Spinal cord (tissue), 10 donors: ENCODE measurements at places on chromosomes 7 and 10.

DNA sequence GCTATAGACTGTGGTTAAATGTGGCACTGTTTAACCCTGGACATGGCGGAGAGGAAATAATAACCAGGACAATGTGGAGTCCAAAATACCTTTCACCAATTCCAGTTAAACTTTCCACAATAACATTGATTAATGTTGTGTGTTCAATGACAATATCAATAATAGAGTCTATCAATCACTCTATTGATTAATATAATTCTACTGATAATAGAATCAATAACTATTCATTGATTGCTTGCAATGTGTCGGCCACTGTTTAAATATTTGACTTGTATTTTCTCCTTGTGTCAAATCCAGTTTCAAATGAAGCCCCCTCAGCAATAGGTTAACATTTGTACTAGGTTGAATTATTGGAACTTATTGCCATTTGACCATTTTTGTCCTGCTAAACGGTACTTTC lies 187.0 kb downstream of the PTPN20 start:
- no peak for DNase-seq

DNA sequence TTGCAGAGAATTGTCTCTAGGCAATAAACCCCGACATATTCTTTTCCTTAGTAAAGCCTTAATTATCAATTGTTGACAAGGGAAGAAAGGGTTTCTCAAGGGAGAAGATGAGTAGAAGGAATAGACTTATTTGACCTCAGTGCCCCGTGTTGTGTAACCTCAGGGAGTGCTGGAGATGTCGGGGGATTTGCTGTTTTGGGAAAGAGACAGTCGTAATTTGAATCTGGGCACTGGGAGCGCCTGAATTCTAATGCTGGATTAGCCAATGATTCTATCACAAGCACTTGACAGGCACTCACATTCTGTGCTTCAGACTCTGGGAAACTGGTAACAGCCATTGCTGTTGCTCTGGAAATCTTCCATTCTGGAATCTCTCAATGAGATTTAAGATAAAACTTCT lies 13.8 kb upstream of the LMOD2 start:
- DNase-seq = no peak

- DNase-seq = no peak
Measured at GRCh38 chr10:3774814-3775695, 10.0 kb downstream of the KLF6 start.

DNA sequence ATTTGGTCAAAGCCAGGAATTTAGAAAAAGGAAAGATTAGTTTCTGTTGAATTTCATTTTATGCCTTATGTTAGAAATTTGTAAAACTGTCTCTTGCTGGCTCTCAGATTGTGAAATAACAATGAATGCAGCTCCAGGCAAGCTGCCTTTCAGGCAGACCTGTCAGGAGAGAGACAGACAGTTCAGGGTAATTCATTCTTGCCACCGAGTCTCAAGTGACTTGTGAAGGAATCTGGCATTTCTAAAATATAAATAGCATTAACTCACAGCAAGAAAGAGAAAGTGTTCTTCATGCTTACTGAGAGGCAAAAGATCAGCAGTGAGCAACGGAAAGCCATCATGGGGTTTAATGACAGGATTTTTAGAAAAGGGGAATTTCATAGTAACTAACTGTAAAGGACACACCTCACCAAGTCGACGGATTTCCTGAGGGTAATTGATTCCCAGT lies 442.3 kb upstream of the AKR1E2 start:
- DNase-seq = peak; percentile 52

DNA sequence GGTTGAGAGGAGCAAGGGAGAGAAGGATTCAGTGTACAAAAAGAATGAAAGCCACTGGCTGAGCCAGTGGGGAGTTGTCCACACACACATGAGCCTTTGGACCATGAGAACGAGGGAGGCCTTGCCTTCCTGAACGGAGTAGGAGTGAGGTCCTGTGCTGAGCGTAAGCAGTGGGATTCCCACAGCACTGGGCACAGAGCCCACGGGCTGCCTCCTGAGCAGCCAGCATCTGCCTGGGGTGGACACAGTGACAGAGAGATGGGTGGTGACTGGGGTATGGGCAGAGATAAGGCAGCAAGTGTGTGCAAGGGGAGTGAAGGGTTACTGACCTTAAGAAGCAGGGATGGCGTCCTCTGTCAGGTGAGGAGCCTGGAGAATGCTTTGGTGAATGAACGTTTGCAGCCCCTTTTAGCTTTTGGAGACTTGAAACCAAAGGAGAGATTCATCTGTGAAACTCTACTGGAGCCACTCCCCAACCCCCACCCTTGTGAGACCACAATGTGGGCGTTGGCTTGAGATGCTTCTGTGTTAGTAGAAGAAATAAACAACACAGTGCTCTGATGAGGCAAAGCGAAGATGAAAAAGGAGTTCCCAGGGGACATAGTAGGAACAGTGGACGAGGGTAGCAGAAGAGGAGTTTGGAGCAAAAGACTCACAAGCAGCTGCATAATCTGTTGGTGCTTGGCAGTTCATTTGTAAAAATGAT lies 56.5 kb downstream of the FIGNL1 start:
- DNase-seq = no peak

- DNase-seq = no peak
Measured at GRCh38 chr10:69458430-69459100, 7.3 kb downstream of the TSPAN15 start.

DNA sequence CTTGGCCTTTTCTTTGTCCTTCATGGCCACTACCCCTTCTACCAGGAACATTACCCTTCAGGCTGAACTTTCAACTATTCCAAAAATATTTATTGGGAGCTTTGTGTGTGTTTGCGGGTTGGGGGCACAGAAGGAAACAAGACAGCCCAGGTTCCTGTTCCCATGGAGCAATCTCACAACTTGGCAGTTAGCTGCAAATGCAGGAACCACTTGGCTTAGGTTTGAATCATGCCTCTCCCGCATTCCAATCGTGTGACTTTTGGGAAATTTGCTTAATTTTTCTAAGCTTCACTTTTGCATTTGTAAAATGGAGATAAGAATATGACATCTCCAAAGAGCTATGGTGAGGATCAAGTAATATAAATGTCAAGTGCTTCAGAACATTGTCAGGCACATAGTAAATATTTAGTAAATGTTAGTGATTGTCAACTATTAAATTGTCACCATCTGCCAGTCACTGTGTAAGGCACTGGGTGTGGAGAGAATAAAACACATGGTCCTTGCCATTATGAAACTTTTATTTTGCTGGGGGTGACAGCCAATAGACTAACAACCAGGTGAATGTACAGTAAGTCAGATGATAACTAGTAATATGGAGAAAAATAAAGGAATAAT lies 277.1 kb downstream of the SNX13 start:
- DNase-seq = no peak

DNA sequence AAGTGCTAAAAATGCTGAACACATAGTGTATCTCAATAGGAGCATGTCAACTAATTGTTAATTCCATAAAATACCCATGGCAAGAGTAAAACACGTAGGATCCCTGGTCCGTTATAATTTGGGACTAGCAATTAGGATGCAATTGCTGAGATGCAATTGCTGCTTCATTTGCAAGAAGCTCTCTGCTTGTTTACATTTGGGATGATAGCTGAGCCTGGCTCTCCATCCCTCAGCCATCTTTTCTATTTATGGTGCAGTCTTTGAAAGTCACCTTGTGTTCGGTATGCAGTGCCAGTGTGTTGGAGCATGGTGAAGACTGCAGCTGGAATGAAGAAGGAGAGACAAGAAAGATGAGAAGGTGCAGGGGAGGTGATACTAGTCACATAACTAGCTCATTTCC lies 191.3 kb downstream of the SNX10 start:
- no peak for DNase-seq

DNA sequence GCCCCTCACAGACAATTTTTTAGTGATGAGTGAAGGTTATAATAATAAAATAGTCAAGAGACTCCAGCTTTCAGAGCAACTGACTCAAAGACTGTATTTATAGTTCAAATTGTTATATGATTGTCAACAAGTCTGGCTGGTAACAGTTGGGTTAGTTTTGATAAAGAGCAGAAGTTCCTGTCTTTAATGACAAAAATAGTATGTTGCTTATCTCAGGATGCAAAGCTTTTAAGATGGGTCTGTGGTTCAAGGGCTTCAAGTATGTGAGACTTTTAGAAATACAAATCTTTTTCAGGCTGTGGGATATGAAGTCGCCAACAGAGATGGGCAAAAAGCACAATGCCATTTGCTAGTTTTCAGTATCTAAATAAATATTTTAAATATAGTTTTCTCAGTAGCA lies 118.4 kb downstream of the ABCA13 start:
- DNase-seq = no peak
